ENCODE measurements at places on chromosomes 12 and 14.
A peak's percentile ranks its signal among the peaks of the same experiment; 100 is the strongest.

GRCh38 chr14:103103461-103104388, 9.2 kb downstream of the EXOC3L4 start:
- no peak for DNase-seq

DNA sequence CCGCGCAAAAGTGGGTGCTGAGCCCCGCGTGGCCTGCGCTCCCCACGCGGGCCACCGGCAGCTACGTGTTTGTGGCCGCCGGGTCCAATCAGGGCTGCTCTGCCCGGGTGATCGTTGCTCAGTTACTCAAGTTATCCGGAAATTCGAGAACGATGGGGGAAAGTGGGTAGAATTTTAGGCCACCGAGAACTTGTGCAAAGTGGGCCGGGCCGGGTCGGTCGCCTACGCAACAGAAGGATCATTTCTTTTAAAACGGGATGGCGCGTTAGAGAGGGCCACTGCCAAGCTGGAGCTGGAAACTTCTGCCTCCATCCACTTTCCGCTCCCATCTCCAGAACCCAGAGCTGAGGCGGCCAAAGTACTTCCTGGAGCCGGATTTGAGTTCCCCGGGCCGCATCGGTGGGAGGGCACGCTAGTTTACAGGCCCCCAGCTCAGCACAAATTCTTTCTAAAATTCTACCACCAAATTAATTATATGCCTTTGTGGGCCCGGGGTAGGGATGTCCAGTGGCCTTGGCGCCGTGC, 3.5 kb downstream of the RFX4 start:
- no peak for DNase-seq

- no peak for DNase-seq
Observed at GRCh38 chr12:26817183-26817591, 15.8 kb downstream of the ITPR2 start.

DNA sequence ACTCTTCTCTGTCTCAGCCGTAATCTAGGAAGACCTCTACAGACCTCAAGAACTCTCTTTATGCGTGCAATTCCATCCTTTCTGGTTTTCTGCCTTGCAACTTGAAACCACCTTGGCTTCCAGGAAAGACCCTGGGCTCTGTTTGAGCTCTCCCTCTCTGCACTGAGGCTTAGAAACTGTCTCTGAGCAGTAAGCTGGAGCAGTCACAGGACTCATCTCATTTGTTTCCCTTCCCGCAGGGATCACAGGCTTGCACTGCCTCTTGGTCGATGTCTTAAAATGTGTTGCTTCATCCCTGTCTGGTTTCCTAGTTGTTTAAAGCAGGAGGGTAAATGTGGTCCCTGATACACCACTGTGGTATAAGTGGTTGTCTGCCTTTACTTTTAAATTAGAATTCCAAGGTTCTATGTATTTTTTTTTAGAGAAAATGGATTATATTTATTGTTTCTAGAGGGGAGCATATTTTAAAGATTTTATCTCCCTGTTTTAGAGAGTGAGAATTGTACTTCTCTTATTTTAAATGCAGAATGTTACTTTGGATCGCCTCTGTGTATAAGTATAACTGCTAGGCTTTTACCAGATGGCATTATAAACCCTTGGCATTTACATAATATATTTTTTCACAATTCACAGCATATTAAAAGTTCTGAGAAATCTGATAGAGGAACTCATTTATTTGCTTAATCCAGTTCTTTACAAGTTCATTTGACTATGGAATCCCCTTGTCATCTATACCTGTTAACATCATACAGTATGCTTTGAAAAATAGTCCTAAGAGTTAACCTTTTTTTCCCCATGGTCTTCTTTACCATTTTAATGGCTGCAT, 26.4 kb downstream of the EID3 start:
- no peak for DNase-seq

- DNase-seq: no peak
Observed at GRCh38 chr12:66693901-66694513, 15.1 kb upstream of the GRIP1 start.

DNA sequence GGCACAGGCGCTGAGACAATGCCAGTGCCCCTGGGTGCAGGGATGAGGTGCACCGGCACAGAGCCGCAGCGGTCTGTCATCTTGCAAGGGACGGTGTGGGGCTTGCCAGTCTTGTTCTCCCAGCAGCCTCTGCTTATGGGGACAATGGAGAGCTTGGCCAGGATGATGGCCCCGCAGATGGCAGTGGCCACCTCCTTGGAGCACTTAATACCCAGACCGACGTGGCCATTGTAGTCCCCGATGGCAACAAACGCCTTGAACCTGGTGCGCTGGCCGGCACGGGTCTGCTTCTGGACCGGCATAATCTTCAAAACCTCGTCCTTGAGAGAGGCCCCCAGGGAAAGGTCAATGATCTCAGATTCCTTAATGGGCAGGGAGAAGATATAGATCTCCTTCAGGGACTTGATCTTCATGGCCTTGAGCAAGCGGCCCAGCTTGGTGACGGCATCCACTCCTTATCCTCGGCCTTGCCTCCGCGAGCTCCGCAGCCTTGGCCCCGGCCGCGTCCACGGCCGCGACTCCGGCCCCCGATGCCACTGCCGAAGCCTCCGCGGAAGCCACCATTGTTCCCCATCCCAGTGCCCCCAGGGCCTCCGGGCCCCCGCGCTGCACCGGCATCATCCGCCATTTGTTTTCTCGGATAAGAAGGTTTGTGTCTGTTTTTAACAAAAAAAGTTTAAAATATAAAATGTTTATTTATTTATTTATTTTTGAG, 29.9 kb downstream of the VRTN start:
- no peak for DNase-seq

GRCh38 chr14:56122301-56122700, 4.1 kb downstream of the PELI2 start:
- DNase-seq: no peak

DNA sequence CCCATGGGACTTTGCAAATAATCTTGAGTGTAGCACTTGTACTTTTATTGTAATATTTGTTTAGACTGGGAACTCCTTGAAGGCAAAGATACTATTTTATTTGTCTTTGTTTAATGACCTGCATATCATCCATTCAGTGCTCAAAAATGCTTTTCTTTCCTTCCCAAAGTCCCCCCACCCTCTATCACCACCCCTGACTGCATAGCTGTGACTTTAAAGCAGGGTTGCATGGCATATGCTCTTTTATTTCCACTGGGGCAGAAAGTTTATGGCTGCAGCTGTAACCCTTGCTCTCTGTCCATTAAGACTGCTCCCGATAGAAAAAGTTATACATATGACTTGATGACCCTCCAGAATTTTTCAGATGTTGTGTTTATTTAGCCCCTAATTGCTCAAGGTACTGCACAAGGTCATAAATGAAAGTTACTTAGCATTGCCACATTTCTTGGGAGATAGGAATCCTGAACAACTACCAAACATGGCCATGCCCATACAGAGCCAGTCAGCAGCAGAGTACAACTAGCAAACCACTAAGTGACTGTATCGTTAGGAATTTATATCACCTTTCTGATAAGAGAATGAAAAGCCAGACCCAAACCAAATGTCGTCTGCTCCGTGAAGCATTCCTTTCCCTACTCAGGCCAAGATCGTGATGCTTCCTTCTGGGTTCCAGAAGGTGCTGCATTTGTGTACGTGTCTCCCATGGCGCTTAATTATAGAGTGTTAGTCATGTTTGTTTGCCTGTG, 114.3 kb downstream of the DIP2B start:
- no peak for DNase-seq

- DNase-seq: no peak
Observed at GRCh38 chr14:94282991-94283723, 9.9 kb downstream of the SERPINA10 start.

GRCh38 chr14:71396050-71396677, 488.9 kb downstream of the PCNX1 start:
- no peak for DNase-seq

DNA sequence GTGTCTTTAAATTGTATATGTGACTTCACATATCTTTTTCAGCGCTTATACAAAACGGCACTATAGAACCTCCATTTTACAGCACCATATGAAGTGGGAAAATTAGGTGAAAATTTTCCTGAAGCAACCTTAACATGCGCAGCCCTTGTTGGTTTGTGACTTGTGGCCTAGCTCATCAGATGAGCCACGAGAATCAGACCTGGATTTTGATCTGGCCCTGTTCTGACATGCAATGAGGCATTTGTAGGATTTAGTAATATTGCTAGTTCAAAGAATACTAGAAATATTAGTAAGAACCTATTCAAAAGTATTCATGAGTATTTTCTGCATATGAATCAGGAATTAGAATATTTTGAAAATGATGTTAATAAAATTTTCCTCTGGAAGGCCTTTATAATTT, 2.9 kb downstream of the CDKN1B start:
- DNase-seq: no peak

DNA sequence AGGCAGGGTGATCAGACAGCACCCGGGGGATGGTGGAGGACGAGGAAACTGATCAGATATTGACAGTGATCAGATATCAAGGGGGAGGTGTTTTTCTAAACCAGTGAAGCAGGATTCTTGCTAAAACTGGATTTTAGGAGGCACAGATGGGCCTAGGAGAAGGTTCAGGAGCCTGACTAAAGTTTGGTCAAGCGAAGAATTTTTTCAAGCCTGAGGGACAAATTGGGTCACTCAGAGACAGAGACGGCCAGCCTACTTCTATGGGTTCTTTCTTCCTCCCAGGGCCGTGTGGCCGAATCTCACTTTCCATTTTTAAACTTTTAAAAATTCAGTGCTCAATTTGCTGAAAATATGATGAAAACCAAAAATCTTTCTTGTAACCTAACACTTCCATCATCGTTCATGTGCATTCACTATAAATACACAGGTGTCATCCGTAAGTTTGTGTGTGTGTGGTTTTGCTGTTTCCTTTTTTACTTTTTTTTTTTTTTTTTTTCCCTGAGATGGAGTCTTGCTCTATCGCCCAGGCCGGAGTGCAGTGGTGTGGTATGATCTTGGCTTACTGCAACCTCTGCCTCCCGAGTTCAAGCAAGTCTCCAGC, 68.5 kb downstream of the RIN3 start:
- DNase-seq: no peak

- no peak for DNase-seq
Observed at GRCh38 chr12:13835652-13836051, 145.8 kb downstream of the GRIN2B start.

DNA sequence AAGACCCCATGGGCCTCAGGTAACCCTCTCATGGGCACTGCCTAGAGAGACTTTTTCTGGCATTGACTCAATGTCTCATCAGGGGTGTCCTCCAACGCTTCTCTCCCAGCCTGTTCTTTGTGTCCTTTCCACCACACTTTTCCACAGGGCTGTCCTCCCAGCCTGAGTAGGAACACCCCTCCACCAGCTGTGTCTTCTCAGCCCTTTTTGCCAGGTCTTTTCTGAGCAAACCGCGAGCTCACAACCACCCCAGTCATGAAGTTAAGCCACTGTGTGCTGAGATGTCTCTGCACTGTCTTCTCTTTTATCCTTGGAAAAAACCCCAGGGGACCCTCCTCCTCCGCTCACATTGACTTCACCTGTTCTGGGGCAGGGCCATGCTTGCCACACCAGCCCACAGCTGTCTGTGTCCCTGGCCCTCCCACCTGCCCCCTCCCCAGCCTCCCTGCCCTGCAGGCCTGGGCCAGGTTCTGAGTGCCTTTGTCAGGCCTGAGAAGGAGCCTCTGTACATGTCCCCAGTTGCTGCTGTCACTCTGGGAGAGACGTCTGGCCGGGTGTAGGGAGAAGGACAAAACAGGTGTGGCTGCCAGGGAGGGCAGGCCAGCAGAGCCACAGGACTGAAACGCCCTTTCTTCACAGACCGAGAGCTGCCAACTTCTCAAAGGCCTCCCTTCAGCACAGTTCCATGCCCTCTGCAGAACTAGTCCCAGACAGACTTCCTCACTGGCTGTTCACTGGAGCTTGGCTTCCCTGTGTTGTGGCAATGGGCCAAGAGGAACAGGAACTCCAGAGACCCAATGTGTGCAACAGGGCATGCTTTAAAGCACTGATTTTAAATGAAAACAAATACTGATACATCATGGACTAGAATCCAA, 50.5 kb upstream of the PNMA1 start:
- peak; percentile 81 for DNase-seq

DNA sequence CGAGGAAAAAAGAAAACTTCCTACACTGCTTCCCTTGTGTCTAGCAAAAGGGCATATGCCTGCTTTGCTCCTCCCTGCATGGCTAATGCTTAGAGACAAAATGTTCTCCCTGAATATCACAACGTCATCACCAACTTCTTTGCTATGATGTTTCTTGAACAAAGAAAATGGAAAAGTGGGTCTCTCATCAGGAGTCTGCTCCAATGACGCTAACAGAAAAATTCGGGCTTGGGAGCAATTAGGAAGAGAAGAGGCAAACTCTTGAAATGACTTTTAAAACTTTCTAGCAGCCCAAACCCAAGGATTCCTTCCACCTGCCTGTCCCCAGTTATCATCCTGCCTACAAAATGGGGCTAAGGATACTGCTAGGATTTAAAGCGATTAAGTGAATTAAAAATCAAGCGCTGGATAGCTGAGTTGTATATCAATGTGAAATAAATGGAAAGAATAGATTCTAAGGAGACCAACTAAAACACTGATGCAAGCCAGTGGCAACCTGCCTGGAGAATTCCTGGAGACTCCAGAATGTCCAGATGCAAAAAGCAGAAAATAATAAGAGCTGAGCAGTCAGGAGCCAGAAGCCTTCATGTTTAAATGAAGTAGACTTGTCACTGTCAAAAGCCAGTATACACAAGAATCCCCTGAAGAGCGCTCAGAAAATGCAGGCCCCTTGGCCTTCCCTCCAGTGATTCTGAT, 183.8 kb downstream of the DPF3 start:
- no peak for DNase-seq

DNA sequence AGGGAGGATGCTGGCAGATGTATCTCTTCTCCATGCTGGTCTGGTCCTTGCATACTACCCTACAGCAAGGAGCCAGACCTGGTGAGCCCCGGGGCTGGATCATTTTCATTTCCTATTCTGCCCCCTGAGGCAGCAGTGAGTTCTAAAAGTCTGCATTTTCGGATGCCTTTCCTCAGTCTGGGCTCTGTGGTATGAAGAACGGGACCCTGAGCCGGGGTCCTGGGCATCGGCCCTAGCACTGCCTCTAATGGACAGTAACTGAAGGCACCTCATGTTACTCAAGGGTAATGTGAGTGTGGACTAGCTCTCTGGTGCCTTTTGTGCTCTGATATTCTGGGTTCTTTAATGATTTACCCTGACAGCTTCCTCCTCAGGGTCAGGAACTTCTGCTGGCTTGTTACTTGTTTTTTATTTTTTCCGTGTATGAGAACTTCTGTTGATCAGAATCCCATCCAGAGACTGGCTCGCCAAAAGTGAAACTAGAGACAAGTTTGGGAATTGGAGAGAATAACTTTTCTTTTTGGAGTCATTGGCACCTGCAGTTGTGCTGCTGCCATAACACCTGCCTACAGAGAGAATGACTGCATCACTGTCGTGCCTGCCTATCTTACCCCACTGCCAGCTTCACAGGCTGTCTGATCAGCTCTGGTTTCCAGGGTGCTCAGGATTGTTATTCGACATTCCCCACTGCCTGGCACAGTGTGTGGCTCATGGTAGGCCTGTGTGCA, 62.3 kb downstream of the SUSD6 start:
- no peak for DNase-seq

DNA sequence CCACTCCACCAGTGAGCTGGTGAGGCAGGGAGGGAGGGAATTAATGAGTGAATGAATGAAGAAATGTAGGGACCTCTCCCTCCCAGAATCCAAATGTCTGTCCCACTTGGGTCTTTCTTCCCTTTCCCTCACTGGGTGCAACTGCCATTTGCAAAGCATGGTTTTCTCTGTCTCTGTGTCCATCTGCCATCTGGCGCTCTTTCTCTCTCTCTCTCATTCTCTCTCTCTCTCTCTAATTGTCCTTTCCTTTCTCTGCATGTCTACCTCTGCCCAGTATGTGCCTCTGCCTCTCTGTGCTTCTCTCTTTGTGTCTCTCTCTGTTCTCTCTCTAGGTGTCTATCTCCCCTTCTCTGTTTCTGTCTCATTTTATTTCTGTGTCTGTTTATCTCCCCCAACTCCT, 102.7 kb downstream of the CMKLR1 start:
- DNase-seq: no peak

GRCh38 chr12:93469386-93469785, 2.1 kb downstream of the MRPL42 start:
- no peak for DNase-seq
